ENCODE measurements at places on chromosomes 7 and 10. TPM values are rescaled to one million over a fixed set of nuclear protein-coding genes. Genes with fewer than 3 reads are reported as not detected.
A peak's percentile ranks its signal among the peaks of the same experiment; 100 is the strongest.

- H3K36me3 ChIP-seq, result peaks cover 3% of the 10 kb centered on the region
- H3K27ac ChIP-seq, result no peak overlapping the region
- H3K4me3 ChIP-seq, result no peak overlapping the region
- H3K4me1 ChIP-seq, result no peaks in the 10 kb centered on the region
Observed at GRCh38 chr7:130262448-130262847, 4.2 kb upstream of the CPA2 start.

GRCh38 chr10:15361131-15361530 lies 10.0 kb downstream of the FAM171A1 start:
- H3K4me3 ChIP-seq, result no peak overlapping the region
- no peaks in the 10 kb centered on the region for H3K4me1 ChIP-seq
- no peak for DNase-seq

Gene STX1A
- total RNA-seq, result 16.6 TPM

GRCh38 chr10:62231371-62231770 lies 37.3 kb downstream of the RTKN2 start:
- peaks cover 30% of the 10 kb centered on the region for H3K4me1 ChIP-seq
- no peak overlapping the region for H3K4me3 ChIP-seq
- DNase-seq, result no peak
- H3K27me3 ChIP-seq, result no peaks in the 10 kb centered on the region
- peaks cover 8% of the 10 kb centered on the region for H3K36me3 ChIP-seq
- H3K27ac ChIP-seq, result peak overlapping the region; percentile 40
